Activated CD8-positive, alpha-beta memory T cell treated with anti-CD3 and anti-CD28 coated beads for 1 hour (primary cell): ENCODE measurements at places on chromosomes 4 and X.

GRCh38 chr4:169975838-169976796 is 50.1 kb downstream of the MFAP3L start:
- DNase-seq = no peak

- DNase-seq = no peak
Observed at GRCh38 chr4:6198278-6198677, 2.1 kb downstream of the JAKMIP1 start.

- DNase-seq = peak; percentile 96
Observed at GRCh38 chr4:118278473-118279274, 74.1 kb downstream of the PRSS12 start.

GRCh38 chr4:167233685-167234315 is 494 bp downstream of the SPOCK3 start:
- no peak for DNase-seq

DNA sequence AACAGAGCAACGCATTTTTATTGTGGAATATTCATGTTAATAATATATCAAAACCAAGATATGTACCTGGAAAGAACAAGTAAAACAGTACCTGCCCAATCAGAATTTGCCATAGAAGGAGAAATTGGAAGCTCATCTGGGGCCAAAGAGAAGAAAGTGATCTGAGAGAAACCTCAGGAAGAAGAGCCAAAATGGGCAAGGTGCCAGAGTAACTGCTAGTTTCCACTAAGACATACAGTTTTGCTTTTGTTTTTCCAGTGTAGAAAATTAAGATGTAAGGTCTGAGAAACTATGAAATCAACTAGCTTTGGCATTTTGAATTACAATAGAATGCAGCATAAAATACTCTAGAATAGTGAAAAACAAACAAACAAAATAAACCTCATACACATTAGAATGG is 2201.2 kb downstream of the ARAP2 start:
- no peak for DNase-seq

- DNase-seq = no peak
Observed at GRCh38 chr4:115090483-115091075, 22.8 kb downstream of the NDST4 start.

- no peak for DNase-seq
Observed at GRCh38 chr4:89868999-89869589, 25.6 kb upstream of the MMRN1 start.

- DNase-seq = no peak
Observed at GRCh38 chr4:180698550-180699195, 1544.5 kb upstream of the TENM3 start.

- DNase-seq = no peak
Observed at GRCh38 chrX:11351375-11352295, 58.4 kb downstream of the AMELX start.

GRCh38 chr4:81214144-81214880 is 710 bp downstream of the PRKG2 start:
- no peak for DNase-seq

GRCh38 chrX:32524385-32524784 is 687.0 kb downstream of the DMD start:
- DNase-seq = no peak

- DNase-seq = no peak
Observed at GRCh38 chr4:182863501-182863900, 53.7 kb downstream of the DCTD start.

GRCh38 chrX:7586126-7586525 is 256.8 kb upstream of the VCX start:
- no peak for DNase-seq

GRCh38 chrX:44873415-44874276 is 658 bp downstream of the KDM6A start:
- peak; percentile 23 for DNase-seq

DNA sequence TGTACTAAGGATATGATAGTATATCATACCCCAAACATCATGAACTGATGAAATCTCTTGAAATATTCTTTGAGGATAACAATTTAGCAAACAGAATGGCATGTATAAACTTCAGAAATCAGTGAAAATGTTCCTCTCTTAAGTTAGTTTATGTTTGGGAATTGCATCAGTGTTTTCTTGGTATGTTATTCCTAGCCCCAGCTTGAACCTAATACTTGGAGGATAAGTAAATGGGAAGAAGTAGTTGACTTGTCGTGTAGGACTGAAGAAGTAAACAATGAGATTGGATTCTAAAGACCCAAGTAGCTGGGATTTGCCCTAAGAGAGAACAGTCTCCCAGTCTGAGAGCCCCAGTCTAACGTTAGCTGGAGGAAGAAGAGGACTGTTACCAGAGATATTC is 355.7 kb downstream of the GALNTL6 start:
- no peak for DNase-seq

GRCh38 chr4:131367441-131367840 is 1781.7 kb upstream of the PCDH10 start:
- no peak for DNase-seq

GRCh38 chrX:16711219-16711811 is 1.2 kb downstream of the CTPS2 start:
- DNase-seq = no peak

DNA sequence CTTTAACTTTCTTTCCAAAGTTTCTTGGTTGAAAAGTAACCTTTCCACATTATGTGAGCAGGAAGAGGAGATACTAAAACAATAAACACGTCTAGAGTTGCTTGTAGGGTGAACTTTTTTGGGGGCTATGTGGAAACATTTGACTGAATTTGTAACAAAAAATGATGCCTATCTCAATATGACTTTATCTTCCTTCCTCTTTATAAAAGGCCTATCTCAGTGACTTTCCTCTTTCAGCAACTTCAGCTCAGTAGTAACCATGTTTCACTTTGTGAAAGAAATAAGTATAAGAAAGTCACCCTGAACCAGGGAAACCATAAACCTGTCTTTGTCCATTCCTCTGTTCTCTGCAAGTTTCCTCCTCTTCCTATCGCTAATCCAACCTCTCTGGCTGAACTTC is 124.7 kb upstream of the TMEM164 start:
- DNase-seq = no peak

GRCh38 chrX:19291086-19291485 is 52.6 kb upstream of the PDHA1 start:
- no peak for DNase-seq

DNA sequence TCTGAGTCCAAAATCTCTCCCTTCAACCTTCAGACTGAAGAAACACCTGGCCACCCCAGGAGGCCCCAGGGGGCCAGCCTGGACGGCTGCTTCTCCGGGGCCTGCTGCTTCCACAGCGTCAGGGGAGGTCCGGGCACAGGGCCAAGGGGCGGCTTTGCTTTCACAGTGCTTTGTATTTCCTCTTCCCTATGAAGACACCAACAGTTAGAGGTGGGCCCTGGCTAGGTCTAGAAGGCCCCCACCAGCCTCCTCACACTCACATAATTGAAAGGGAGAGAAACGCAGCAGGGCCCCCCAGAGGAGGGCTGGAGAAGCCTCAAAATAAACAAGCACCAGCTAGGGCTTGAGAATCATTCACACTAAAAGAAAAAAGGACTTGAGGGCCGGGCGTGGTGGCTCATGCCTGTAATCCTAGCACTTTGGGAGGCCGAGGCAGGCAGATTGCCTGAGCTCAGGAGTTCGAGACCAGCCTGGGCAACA is 17.8 kb downstream of the SCD5 start:
- DNase-seq = no peak

- DNase-seq = no peak
Observed at GRCh38 chr4:24754571-24754970, 40.8 kb upstream of the SOD3 start.

GRCh38 chrX:75061701-75062100 is 94.4 kb downstream of the ABCB7 start:
- no peak for DNase-seq

DNA sequence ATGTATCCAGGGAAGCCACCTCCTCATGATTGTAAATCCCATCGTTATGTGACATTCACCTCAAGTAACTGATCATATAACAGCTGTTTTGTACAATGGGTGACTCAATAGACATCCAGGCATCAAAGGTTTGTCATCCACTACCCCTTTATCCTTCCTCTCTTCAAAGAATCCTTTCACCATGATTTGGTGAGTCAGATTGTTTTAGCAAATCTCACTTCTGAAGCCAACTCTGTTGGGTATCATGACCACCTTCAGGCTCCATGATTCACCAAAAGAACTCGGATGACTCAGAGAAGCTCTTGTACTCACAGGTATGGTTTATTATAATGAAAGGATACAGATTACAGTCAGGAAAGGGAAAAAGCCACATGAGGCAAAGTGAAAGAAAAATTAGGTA is 132.1 kb downstream of the PWWP3B start:
- no peak for DNase-seq

DNA sequence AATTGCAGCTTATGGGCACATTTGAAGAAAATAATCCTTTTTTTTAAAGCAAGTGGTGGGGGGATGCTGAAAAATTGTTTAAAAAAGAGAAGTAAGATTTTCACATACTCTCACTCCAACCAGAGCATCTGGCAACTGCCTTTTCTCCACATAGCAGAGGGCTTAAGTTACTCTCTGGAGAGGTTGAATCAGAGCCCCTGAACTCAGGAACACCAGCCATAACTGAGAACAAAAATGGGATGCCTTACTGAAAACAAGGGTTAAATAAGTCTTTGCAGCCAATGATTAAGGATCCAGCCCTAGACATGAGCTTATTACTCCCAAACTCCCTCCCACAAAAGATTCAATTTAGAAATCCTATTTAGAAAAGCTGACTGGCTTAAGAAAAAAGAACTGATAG is 27.5 kb downstream of the CASK start:
- DNase-seq = no peak

DNA sequence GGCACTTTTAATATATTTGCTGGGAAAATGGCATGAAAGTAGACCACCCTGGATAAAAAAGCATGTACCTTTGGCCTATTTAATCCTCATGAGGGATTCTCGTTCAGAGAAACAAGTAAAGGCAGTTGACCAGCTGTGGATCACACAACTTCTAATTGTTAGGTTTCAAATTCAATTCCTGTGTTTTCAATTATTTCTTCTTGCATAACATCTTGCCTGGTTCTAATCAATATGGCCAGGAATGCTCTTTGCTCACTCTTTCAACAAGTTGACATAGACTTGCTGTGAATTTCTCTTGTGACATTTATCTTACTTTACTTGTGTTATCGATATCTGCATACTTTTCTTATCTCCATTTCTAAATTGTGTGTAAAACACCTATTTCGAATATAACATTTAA is 211.8 kb downstream of the SLC7A11 start:
- DNase-seq = no peak

DNA sequence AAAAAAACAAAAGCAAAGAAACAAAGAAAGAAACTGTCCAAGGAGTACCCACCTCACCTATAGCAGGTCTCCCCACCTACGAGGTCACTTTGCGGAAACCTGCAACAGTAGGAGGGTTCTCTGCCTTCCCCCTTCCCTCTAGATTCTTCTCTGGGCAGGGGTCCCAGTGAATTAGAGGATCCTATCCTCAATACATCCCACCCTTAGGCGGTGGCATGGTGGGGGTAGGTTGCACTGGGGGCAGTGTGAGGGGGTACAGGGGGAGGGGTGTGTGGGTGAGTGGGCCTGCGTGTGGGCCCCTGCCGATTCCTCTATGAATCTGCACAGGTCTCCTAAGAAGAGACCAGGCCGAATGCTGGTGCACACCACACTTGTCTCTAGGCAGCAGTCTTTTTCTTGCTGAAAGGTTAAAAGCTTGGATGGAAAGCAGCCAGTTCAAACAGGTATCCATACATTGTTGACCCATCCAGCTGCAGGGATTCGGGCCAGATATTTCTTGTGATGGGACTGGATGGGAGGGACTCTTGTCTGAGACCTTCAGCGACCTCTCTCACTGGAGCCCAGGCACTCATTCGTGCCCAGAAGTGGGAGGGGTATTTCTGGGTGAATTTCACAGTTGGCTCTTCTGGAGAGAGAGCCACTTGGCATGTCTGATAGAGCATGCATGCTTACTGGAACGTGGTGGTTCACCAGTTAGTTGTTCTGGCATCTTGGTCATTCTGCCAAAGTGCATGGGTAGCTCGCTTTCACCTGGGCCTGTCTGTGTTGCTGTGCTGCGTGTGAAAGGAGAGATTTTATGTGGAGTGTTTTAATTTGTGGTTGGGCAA is 65.6 kb downstream of the NBDY start:
- DNase-seq = no peak

DNA sequence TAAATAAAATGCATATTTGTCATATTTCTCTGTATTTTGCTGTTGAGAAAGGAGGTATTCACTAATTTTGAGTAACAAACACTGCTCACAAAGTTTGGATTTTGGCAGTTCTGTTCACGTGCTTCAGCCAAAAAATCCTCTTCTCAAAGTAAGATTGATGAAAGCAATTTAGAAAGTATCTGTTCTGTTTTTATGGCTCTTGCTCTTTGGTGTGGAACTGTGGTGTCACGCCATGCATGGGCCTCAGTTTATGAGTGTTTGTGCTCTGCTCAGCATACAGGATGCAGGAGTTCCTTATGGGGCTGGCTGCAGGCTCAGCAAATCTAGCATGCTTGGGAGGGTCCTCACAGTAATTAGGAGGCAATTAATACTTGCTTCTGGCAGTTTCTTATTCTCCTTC is 3.3 kb downstream of the HTT start:
- DNase-seq = no peak

- DNase-seq = no peak
Observed at GRCh38 chr4:185743722-185744487, 68.1 kb downstream of the SORBS2 start.

- no peak for DNase-seq
Observed at GRCh38 chrX:71107762-71108360, 1.3 kb upstream of the CXorf65 start.

- no peak for DNase-seq
Observed at GRCh38 chrX:13420545-13421183, 100.8 kb upstream of the ATXN3L start.

GRCh38 chr4:38177641-38178391 is 217.6 kb downstream of the PTTG2 start:
- DNase-seq = peak; percentile 22

GRCh38 chr4:163440040-163440439 is 33.5 kb downstream of the TKTL2 start:
- no peak for DNase-seq

DNA sequence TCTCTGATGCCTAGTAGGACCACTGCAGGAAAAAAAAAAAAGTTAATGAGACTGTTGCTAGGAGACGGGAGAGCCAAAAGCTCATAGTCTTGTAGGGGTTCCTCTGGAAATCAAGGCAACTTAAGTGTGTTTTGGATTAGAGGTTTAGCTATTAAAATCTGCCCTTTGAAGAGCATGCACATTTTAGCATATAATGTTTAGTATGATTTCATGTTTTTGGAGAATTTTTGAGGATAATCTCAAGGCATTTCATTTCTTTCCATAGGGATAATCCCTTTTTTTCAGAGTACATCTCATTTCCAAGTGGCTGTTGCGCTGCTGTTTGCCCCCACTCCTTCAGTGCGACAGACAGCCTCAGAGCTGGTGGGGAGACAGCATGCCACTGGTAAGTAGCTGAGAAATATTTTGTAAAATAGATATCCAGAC is at the start of gene LINC00632:
Gene LINC00632, plus strand, starts transcription at position 339 of the 426 bp plus-strand sequence.
- DNase-seq = no peak

GRCh38 chrX:52995987-52996331 is 37.6 kb upstream of the FAM156A start:
- no peak for DNase-seq

- DNase-seq = no peak
Observed at GRCh38 chr4:52863324-52863723, 1.2 kb downstream of the RASL11B start.
